MG63 (cell line): ENCODE measurements at places on chromosomes 5 and 9. TPM values are rescaled to one million over a fixed set of nuclear protein-coding genes. Genes with fewer than 3 reads are reported as not detected.

Gene PCDHA2
- 0.44 TPM in 1 of 2 replicates, not detected in the other for total RNA-seq

Gene CD74
- total RNA-seq: not detected in 2 replicates

Gene KIF4B
- 0.03 and 0.10 TPM in 2 replicates for total RNA-seq

Gene CRHBP
- total RNA-seq: not detected in 2 replicates

Gene HTR1A
- total RNA-seq: not detected in 2 replicates

Gene TSSK1B
- total RNA-seq: not detected in 2 replicates

Gene GABRA6
- total RNA-seq: not detected in 2 replicates

Gene PKD2L2
- not detected in 2 replicates for total RNA-seq

Gene CCDC192
- total RNA-seq: not detected in 2 replicates

Gene ZNF169
- 1.6 and 4.0 TPM in 2 replicates for total RNA-seq

Gene TLX3
- not detected in 2 replicates for total RNA-seq

Gene PCDHGA7
- total RNA-seq: 0.07 and 0.67 TPM in 2 replicates

Gene PCDH12
- total RNA-seq: 8.4 TPM in 1 of 2 replicates, not detected in the other

Gene IFT74
- total RNA-seq: 10.6 and 12.6 TPM in 2 replicates

Gene SPINK7
- total RNA-seq: not detected in 2 replicates

Gene C9orf153
- not detected in 2 replicates for total RNA-seq

Gene FGF1
- total RNA-seq: 0.57 and 1.1 TPM in 2 replicates

Gene QRFP
- total RNA-seq: not detected in 2 replicates

Gene SOHLH1
- not detected in 2 replicates for total RNA-seq

Gene KCNMB1
- total RNA-seq: 0.43 TPM in 1 of 2 replicates, not detected in the other

Gene NRARP
- 0.16 TPM in 1 of 2 replicates, not detected in the other for total RNA-seq

Gene IL4
- not detected in 2 replicates for total RNA-seq

Gene OLFML2A
- total RNA-seq: 0.20 and 1.5 TPM in 2 replicates

Gene ARID3C
- total RNA-seq: 0.16 TPM in 1 of 2 replicates, not detected in the other

Gene FOXD4
- not detected in 2 replicates for total RNA-seq

Gene SYK
- 4.9 and 7.9 TPM in 2 replicates for total RNA-seq

Gene TMEM174
- total RNA-seq: not detected in 2 replicates

Gene NMUR2
- not detected in 2 replicates for total RNA-seq

Gene GLRA1
- total RNA-seq: not detected in 2 replicates

Gene MSANTD3
- total RNA-seq: 73.1 and 97.4 TPM in 2 replicates

Gene VCAN
- total RNA-seq: 26.6 and 36.9 TPM in 2 replicates

Gene FABP6
- total RNA-seq: 2.6 and 3.9 TPM in 2 replicates

Gene SLC6A18
- total RNA-seq: not detected in 2 replicates
